ENCODE measurements at places on chromosomes 5 and 9.

- DNase-seq = no peak
Observed at GRCh38 chr9:92944921-92945320, 2.4 kb upstream of the FGD3 start.

GRCh38 chr9:110877374-110877773 is 160.9 kb downstream of the LPAR1 start:
- DNase-seq = no peak

- no peak for DNase-seq
Observed at GRCh38 chr5:159206368-159206767, 3.0 kb downstream of the RNF145 start.

DNA sequence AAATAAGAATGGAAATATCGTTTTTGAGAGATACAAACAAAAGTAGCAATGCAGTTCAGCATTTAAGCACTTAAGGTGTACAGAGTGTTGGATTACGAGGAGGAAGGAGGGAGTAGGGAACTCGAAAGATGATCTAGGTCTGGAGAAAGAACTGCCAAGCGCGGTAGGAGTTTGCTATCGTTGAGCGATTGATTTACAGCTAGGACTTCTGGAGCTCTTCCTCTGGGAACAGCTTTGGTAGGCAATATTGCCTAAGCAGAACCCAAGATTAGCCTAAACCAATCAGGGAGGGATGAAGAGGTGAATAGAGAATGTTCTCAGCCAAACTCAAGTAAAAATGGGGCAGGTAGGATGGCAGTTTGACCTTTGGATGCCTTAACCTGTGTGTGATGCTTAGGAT is 965 bp downstream of the CLTA start:
- DNase-seq = no peak

DNA sequence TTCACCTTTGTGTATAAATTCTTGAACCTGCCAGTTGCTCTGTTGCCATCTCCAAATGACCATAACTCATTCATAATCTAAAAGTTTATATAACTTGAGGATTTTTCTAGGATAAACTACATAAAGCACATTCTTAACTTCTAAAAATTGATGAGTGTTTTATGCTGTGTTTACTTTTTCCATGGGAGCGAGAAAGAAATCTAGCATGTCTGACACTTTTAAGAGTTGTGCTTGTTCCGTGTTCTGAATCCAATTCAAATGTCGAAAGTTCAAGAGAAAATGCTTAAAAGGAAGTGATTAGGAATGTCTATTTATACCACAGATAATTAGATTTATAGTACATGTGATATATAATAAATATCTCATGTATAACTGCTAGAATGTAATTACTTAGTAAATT is 154.4 kb downstream of the DEPDC1B start:
- no peak for DNase-seq

GRCh38 chr5:65805089-65805488 is 83.1 kb downstream of the NLN start:
- no peak for DNase-seq

GRCh38 chr9:68842568-68842967 is 137.5 kb downstream of the PIP5K1B start:
- no peak for DNase-seq

GRCh38 chr5:130050585-130050984 is 146.3 kb downstream of the CHSY3 start:
- DNase-seq = no peak

DNA sequence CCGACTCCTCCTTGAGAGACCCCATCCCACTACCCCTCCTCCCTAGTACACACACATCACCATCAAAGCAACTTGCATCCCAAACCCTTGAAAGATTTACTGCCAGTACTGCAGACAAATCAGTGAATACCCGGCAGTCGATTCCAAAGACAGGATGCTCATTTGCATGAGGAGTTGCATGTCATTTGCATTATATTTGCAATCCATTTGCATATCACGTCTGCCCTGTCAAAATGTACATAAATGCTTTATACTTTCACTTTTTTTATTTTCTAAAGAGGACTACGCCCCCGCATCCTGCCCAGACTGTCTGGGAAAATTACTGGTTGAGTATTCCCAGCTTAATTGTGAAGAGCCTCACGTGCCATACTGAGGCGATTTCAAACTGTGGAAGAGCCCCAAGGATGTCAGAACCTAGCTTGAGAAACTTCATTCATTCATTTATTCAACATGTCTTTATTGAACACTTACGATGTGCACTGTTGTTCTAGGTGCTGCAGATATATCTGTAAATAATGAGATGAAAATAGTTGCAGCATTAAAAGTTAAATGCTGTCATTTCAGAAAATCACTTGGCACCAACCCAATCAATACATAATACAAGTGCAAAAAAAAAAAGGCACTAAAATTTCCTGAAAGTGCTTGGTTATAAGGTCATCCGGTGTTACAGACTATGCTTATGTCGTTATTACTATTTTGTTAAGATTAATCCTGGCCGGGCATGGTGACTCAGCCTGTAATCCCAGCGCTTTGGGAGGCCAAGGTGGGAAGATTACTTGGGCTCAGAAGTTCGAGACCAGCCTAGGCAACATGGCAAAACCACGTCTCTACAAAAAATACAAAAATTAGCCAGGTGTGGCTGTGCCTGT is 17.2 kb upstream of the SIL1 start:
- DNase-seq = no peak

- no peak for DNase-seq
Observed at GRCh38 chr5:101955891-101956290, 340.2 kb downstream of the SLCO4C1 start.

GRCh38 chr5:43316421-43316820 is 3.2 kb upstream of the HMGCS1 start:
- DNase-seq = no peak

- DNase-seq = no peak
Observed at GRCh38 chr5:170545811-170546210, 42.0 kb downstream of the KCNIP1 start.

GRCh38 chr5:38874948-38875456 is 29.2 kb downstream of the OSMR start:
- no peak for DNase-seq

GRCh38 chr5:4540375-4541173 is 599.6 kb upstream of the ADAMTS16 start:
- no peak for DNase-seq

- no peak for DNase-seq
Observed at GRCh38 chr5:174732036-174733020, 7.9 kb downstream of the MSX2 start.

Measured in activated gamma-delta T cell treated with Interleukin-2 at 50 U/mL for 16 hours (primary cell).